Activated naive CD4-positive, alpha-beta T cell treated with anti-CD3 and anti-CD28 coated beads, Interleukin-2, amount 50 U/mL, for 72 hours (primary cell): ENCODE measurements at places on chromosomes 12 and 14.
A peak's percentile ranks its signal among the peaks of the same experiment; 100 is the strongest.

DNA sequence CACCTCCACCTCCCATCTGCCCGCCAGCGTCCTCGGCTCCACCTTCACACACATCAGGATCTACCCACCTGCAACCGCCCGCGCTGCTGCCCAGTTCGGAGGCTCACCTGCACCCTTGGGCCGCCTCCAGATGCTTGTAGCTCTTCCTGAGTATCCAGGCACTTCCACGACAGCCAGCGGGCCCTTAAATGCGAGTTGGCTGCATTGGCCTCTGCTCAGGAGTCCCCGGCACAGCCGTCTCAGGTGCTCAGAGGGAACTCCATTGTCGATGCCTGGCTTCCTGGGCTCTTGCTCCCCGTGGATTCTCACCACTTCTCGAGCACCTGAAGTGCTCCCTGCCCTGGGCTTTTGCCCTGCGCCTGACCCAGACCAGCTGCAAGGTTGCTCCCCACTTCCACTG is 21.9 kb upstream of the CDCA4 start:
- no peak for DNase-seq

GRCh38 chr12:52182898-52183543 is 8.8 kb downstream of the KRT80 start:
- DNase-seq, result no peak

DNA sequence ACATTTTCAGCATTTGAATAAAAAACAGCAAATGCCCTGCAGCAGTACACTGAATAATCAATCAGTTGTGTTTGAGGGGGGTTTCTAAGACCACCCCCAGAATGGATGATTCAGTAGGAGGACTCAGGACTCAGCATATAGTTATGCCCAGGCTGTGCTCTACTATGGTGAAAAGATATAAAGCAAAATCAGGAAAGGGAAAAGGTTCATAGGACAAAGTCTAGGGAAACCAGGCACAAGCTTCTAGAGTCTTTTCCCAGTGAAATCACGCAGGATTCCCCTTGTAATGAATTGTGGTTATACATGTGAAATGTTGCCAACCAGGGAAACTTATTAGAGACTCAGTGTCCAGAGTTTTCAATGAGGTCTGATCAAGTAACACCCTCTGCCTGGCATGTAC is 25.0 kb upstream of the SLC17A8 start:
- DNase-seq, result no peak

- DNase-seq, result no peak
Observed at GRCh38 chr14:95111507-95112164, 45.7 kb downstream of the DICER1 start.

- DNase-seq, result peak; percentile 66
Observed at GRCh38 chr14:92615451-92615850, 101.9 kb downstream of the RIN3 start.

DNA sequence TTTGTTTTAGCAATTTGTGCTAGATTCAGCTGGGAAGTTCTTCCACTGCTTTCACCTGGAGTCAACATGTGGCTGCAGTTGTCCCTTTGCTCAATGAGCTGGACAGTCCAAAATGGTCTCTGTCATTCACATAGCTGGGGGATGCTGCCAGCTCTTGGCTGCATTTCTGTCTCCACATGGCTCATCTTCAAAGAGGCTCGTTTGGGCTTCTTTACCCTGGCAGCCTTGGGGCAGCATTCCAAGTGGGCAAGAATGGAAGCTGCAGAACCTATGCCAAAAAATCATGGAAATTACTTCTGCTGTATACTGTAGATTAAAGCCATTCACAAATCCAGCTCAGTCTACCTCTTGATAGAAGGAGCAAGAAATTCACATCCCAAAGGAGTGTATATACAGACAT is 199.1 kb downstream of the SLC5A8 start:
- no peak for DNase-seq

GRCh38 chr12:59646636-59647035 is 50.8 kb downstream of the SLC16A7 start:
- DNase-seq, result no peak
